KG1 (cell line): ENCODE measurements at places on chromosomes 16 and 17.

DNA sequence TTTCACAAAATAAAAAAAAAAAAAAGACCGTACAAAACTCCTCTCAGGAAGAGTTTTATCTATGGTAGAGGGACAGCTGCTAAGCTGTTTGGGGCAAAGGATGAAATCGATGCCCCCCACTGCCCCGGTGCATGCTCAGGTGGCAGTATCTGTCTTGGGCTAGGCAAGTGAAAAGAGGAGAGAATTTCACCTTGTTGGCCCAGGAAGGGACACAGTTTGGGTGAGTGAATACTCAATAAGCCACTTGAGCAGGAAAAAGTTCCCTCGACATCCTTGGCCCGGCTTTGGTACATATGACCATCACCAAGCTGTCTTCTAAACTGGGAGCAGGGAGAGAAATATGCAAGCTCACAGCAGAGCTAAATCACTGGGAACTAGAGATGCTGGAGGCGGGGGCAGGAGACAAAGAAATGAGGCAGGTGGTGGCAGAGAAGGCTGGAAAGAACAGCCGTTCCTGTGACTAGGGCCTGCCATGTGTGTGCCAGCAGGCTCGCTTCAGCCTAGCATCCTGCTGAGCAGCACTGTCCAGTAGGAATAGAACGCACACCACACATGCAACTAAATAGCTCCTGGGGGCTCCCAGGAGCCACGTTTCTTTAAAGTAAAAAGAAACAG is 8.2 kb upstream of the EIF1 start:
- DNase-seq: no peak

DNA sequence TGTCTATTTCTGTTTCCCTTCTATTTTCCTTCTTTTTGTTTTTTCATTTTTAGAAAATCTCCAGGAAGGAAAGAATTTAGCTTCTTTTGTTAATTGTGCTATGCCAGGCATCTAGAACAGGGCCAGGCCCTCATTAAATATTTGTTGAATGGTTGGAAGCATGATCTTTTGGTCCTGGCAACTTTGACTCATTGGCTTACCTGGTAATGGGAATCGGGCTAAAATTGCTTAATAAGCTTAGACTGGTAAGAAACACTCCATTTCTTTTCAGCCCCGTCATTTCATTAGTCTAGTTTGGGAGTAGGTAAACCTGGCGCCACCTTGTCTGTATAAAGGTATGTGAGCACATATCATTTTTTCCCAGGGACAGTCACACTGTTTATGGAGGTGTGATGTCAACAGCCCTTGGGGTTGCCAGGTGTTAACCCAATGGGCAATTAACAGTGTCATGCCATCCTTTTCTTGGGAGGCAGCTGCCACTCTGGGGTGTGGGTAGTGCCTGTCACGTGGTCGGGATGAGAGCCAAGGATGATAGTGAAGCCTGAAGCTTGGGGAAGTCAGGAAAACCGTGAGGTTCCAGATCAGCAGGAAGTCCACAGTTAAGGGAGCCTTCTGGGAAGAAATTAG is 9.5 kb upstream of the NDEL1 start:
- no peak for DNase-seq

DNA sequence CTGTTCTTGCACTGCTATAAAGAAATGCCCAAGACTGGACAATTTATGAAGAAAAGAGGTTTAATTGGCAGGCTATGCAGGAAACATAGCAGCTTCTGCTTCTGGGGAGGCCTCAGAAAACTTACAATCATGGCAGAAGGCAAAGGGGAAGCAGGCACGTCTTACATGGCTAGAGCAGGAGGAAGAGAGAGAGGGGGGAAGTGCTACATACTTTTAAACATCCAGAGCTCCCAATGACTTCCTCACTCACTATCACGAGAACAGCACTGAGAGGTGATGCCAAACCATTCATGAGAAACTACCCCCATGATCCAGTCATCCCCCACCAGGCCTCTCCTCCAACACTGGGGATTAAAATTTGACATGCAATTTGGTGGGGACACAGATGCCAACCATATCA is 13.3 kb downstream of the WFIKKN2 start:
- no peak for DNase-seq

DNA sequence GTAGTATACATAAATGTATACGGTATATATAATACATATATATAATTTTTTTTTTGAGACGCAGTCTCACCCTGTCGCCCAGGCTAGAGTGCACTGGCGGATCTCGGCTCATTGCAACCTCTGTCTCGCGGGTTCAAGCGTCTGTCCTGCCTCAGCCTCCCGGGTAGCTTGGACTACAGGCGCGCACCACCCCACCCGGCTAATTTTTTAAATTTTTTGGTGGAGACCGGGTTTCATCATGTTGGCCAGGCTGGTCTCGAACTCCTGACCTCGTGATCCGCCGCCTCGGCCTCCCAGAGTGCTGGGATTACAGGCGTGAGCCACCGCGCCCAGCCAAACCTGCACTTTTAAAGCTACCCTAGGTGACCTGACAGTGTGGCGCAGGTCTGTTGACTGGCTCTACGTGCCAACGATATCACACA is 745 bp downstream of the PAM16 start:
- no peak for DNase-seq

DNA sequence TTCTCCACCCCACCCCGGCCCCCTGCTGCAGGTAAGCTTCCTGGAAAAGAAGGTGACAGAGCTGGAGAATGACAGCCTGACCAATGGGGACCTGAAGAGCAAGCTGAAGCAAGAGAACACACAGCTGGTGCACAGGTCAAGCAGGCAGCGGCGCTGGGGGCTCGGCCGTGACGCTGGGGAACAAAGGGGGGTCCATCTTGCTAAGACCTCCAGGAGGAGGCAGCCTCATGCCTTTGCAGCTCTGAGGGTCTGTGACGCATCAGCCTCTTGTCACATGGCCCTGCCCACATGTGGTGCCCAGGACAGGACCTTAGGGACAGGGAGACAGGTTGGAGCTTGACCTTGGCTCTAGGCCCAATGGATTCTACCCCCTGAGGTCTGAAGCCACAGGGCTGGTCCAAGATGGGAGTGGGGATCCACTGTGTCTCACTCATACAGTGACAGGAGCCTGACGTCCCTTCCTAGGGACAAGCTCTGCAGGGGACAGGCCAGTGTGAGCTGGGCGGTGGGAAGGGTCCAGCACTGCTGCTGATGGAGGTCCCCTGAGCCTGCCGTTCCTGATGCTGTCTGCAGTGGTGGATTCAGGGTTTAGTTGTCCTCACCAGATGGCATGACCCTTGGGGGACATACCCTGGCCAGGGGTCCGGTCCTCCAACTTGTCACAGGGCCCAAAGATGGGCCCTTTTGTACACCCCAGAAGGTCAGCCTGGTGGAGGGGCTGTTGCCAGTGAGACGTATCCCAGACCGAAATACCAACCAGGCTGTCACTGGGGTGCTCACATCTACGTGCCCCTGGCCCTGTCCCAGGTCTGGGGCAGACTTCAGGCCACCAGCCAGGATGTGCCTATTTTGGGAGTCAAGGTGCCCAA is 132.6 kb downstream of the RAB11FIP4 start:
- no peak for DNase-seq

DNA sequence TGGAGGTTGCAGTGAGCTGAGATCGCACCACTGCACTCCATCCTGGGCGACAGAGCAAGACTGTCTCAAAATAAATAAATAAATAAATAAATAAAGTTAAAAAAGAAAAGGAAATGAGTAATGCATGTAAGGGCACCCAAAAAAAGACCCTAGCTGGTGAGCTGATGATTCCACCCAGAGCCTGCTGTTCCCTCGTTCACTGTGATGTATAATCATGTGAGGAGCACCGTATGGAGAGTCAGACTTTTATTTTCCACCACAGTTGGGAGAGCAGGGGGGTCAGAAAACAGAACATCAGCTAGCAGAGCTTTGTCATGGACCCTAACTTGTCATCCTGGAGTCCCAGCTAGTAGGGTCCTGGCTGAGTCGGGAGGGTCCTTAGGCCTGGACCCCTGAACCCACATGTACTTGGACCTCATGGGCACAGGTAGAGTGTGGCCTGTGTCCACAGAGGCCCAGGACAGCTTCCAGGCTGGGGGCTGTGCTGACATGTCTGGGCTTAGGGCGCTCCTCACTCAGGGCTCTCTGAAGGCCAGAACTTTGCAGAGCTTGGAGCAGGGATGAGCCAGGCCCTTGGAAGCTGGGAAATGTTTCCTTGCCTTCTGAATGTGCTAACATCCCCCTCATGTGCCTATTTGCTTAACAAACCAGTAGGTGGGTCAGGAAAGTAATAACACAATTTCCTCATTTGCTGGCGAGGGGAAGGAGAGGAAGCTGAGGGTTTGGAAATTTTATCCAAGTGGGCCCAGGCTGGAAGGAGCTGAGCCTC is 18.8 kb upstream of the LASP1NB start:
- DNase-seq: no peak

DNA sequence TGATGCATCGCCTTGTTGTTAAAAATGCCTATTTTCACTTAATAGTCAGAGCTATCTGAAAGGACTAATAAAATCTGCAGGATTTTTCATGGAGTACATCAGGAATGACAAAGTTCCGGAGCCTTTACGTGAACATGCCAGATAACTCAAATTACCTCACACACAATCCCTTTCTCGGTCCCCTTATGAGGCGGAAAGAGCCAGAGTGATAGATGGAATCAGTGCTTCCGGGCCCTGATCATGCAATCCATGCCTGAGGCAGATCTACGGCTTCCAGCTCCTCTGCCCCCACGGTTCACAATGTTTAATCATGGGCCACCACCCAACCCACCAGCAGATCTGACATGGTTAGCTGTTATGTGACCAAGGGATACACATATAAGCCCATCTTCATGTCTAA is 17.0 kb downstream of the VPS53 start:
- DNase-seq: no peak

DNA sequence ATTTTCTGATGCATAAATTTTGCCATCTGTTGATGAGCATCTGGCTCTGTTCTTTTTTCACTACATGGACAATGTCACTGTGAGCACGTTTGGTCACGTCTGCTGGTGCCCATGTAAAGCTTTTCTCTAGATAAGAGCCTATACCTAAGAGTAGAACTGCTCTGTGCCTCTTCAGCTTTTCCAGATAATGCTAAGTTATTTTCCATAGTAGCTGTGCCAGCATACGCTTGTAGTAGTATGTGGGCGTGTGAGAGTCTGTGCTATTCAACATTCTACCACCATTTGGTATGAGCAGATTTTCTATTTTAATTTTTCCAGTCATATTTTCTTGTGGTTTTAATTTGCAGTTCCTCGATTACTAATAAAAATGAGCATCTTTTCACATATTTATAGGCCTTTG is 33.2 kb downstream of the VPS35L start:
- DNase-seq: no peak

- DNase-seq: no peak
Measured at GRCh38 chr17:62867303-62867702, 59.2 kb upstream of the MARCHF10 start.

GRCh38 chr17:29059281-29059680 is 16.3 kb downstream of the PIPOX start:
- no peak for DNase-seq

DNA sequence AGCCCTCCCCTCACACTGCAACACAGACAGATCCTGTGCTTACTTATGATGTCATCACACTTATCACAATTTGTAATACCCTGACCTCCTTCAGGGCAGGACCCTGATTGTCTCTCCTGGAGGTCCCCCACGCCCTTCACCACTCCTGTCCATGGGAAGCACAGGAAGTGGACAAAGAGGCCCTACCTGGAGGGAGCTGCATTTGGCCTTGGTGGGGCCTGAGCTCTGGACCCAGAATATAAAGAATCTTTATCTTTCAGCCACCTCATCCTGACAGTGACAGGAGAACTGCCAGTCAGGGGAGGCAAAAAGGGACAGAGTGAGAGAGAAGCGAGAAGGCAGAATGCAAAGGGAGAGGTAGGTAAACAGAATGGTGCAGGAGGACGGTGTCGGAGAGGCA is 303.4 kb upstream of the N4BP1 start:
- DNase-seq: no peak
